MM.1S (cell line): ENCODE measurements at places on chromosomes 1 and 21.

GRCh38 chr1:9198538-9199361 lies 35.8 kb upstream of the H6PD start:
- peaks cover 67% of the 10 kb centered on the region for H3K27me3 ChIP-seq
- H3K36me3 ChIP-seq = no peaks in the 10 kb centered on the region
- H3K4me3 ChIP-seq = no peak overlapping the region
- H3K27ac ChIP-seq = no peak overlapping the region
- no peaks in the 10 kb centered on the region for H3K4me1 ChIP-seq
- DNase-seq = no peak

DNA sequence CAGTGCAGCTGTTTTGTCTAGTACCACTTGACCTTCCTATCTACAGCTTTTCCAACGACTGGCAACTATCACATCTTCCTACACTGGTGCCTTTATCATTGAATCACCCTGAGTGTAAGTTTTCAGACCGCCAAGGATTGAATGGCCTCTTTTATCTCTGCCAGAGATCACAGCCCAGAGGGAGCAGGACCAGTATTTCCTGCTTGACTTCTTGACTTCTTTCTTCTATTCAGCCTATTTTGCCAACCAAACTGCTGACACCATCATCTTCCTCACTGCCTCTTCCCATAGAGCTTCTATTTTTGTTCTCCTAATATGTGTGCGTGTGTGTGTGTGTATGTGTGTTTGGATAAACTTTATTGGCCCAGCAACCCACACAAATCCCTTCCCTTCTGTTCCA lies 53.8 kb downstream of the SERBP1 start:
- no peaks in the 10 kb centered on the region for H3K27me3 ChIP-seq
- no peaks in the 10 kb centered on the region for H3K4me1 ChIP-seq
- H3K27ac ChIP-seq = no peak overlapping the region
- H3K36me3 ChIP-seq = no peaks in the 10 kb centered on the region

DNA sequence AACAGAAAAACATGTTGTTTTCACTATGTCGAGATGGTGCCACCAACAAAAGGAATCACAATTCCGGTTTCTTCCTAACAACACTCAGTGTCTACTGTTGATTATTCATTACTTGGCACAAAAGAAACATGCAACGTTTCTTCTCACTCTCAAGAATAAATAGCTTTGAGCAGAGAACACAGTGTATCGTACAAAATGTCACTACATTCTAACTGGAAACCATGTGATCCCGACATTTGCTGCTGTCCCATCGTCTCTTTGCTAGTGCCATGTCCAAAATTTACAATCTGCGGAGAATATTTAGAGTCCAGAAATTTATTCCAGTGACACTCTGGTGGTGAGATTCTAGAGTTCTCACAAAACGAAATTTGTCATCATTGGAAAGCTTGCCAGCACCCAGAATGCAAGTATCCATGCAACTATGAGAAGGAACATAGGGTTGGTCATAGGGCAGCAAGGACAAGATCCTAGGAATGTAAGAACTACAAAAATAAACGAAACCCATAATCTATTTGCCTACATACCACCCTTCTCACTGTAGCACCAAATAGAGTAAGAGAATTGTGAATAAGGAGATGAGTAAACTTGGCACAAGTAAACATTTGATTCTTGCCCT lies 505.1 kb downstream of the LTN1 start:
- no peaks in the 10 kb centered on the region for H3K27me3 ChIP-seq
- no peak overlapping the region for H3K4me3 ChIP-seq
- H3K27ac ChIP-seq = no peak overlapping the region
- H3K36me3 ChIP-seq = no peaks in the 10 kb centered on the region

DNA sequence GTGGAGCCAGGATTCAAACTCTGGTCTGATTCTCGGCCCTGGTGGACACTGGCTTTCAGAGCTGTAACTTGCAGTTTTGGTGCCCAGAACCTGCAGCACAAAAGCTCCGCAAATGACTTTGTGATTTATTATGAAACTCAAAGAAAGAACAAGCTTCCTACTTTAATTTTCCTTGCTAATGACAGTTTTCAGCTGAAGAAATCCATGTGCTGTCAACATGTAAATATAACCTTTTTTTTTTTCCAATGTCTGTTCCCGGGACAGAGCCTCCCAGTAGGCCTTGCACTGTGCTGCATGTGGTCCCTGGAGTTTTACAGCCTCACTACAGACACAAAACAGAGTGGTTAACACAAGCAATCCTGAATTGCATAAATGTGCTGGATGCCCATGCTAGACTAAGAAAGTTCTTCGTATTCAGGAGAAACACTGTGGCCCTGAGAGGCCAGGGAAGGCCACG lies 62.3 kb upstream of the ANGPTL1 start:
- no peak overlapping the region for H3K4me3 ChIP-seq
- no peak for DNase-seq

DNA sequence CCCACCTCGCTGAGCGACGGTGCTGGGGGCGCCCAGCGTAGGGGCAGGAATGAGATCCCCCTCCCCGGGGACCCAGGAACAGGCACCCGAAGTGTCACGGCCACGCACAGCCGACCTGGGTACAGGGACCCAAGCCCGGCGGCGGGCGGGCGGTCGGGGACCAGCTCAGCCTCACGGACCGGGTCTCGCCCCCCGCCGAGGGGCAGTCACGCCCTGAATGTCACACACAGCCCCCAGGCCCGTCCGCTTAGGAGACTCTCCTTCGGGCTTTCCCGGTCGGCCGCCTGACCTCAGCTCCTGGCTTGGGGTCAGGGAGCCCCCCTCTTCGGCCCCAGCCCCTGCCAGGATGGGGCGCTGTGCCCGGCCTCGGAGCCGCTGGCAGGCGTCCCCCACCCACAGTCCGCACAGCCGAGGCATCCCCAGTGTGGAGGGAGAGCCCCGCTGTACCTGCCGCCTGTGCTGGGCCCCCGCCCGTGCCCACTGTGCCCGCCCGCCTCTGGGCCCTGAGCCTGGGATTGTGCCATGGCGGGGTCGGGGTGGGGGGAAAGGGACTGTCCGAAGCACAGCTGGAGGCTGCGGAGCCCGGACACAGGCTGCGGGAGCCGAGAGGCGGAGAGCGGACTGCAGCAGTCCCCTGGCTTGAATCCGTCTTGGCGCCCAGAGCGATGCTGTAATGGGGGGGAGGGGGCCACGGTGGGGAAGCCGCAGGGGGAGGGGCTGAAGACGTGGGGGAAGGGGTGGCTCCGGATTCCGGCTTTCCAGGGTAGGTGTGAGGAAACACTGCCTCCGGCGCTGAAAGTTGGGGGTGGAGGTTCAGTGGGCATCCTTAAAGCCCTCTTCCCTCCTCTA lies 627 bp upstream of the DLGAP3 start:
- no peak for DNase-seq
- H3K4me1 ChIP-seq = no peaks in the 10 kb centered on the region
- no peaks in the 10 kb centered on the region for H3K36me3 ChIP-seq
- H3K4me3 ChIP-seq = no peak overlapping the region

DNA sequence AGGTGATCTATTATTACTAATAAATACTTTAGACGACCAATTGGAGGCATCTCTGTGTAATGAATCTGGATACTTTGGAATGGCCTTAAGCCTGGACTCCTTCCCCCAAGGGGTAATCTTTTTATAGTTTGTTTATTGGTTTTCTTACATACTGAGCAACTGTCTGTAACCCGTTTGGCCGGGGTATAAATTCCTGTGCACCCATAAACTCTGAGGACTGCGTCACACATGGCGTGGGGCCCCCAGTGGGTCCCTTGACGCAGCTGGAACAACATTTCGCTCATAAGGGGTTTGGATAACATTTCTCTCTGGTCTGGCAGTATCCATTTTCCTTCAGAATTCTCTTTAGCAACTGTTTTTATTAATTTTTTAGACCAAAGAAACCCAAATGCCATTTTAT lies 26.5 kb downstream of the SCCPDH start:
- DNase-seq = no peak
- H3K36me3 ChIP-seq = no peaks in the 10 kb centered on the region
- no peak overlapping the region for H3K27ac ChIP-seq
- no peaks in the 10 kb centered on the region for H3K4me1 ChIP-seq
- no peak overlapping the region for H3K4me3 ChIP-seq
- no peaks in the 10 kb centered on the region for H3K27me3 ChIP-seq

DNA sequence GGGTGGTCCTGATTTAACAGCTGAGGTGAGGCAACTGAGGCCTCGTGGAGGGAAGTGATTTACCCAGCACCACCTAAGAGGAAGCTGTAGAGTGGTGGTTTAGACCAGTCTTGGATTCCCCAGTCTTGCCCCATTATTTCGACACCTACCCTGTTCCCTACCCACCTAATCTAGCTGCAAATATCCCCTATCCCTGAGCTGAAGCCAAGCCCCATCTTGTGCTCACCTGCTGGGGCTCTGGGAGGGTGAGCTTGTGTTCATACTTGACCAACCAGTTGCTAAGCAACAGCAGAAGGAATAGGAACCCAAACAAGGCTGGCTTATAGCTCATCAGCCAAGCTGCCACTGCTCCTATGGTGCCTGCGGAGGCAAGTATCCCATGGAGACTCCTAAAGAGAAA lies 2.0 kb downstream of the TEX46 start:
- H3K4me1 ChIP-seq = peaks cover 3% of the 10 kb centered on the region; the same call in 1 of the 2 replicates
- no peaks in the 10 kb centered on the region for H3K36me3 ChIP-seq
- peaks cover 26% of the 10 kb centered on the region; the same call in 1 of the 2 replicates for H3K27me3 ChIP-seq
- no peak overlapping the region for H3K4me3 ChIP-seq
- no peak overlapping the region for H3K27ac ChIP-seq
